CD4-positive, alpha-beta memory T cell (primary cell): ENCODE measurements at places on chromosomes 1 and 21. TPM values are rescaled to one million over a fixed set of nuclear protein-coding genes. Genes with fewer than 3 reads are reported as not detected.
A peak's percentile ranks its signal among the peaks of the same experiment; 100 is the strongest.

DNA sequence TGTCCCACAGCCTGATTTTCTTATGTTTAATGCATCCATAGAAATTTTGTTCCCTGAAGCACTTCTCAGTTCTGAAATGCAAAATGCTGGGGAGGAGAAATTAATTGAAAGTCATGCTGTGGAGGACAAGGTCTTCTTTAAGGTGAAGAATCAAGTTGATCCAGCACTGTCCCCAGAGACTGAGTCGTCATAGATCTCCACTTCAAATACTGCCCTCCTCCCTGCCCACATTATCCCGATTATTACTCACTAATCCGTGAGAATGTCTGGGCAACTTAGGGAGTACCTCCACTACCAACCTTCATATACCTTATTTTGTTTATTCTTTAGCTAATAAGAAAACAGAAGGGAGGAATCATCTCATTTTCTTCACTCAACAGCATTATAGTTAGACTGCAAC is 70.0 kb upstream of the FMN2 start:
- no peak for DNase-seq

GRCh38 chr1:156285437-156285836 is 1.3 kb downstream of the TMEM79 start:
- DNase-seq = no peak

DNA sequence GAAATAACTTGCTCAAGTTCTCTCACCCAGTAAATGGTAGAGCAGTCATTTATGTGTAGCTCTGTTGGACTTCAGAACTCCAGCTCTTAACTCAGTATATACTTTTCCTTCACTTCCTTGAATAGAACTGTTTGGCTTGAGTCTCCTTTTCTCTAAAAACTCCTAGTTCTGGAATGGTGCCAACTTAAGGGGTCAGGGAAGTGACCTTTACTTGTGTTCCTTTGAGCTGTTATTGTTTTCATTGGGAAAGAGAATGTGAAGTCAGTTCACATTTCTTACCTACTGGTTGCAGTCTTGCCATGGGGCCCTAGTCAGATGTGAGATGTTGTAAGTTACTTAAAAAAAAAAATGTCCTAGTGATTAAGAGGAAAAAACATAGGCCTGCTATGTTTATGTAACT is 77.0 kb upstream of the MACF1 start:
- no peak for DNase-seq

DNA sequence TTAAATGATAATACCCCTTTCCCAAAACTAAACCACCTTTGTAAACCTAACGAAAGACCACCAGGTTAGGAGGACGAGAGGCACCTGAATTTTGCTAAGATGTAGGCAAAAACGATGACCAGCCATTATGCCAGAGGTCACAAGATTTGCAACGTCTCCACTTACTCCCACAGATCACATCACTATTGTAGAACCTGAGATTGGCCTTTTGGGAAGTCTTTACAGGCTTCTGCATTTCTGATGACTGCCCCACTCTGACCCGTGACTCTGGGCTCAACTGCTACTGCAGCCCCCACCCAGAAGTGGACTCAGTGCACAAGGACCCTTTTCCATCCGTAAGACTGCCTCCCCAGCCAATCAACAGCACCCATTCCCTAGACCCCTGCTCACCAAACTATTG is 36.4 kb upstream of the COL6A2 start:
- no peak for DNase-seq

GRCh38 chr1:1150100-1150499 is 23.6 kb upstream of the TTLL10 start:
- DNase-seq = no peak

- DNase-seq = no peak
Observed at GRCh38 chr1:79827446-79827845, 820.9 kb upstream of the ADGRL4 start.

DNA sequence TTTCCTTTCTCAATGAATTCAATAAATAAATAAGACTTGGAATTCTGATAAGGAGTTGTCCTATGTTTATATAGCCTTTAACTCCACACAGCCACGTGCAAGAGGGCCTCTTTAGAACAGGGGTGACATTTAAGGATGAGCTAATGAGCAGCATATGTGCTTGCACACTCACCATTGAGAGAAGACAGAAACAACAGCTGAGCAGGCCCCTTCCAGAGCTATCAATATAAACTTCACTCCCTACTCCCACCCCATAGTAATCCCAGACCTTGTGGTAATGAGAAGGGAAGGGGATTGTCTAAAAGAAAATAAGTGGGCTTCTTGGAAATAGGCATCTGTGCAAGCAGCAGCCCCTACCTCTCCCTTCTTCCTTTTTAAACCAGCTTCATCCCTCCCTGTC is 176.0 kb downstream of the SEC16B start:
- no peak for DNase-seq

GRCh38 chr1:146010126-146010738 is 11.3 kb downstream of the HJV start:
- no peak for DNase-seq

GRCh38 chr1:22317231-22317919 is 134.3 kb upstream of the ZBTB40 start:
- no peak for DNase-seq

- no peak for DNase-seq
Observed at GRCh38 chr1:229148041-229148671, 122.8 kb upstream of the RAB4A start.

GRCh38 chr1:110477445-110477957 is 26.6 kb downstream of the PROK1 start:
- no peak for DNase-seq

DNA sequence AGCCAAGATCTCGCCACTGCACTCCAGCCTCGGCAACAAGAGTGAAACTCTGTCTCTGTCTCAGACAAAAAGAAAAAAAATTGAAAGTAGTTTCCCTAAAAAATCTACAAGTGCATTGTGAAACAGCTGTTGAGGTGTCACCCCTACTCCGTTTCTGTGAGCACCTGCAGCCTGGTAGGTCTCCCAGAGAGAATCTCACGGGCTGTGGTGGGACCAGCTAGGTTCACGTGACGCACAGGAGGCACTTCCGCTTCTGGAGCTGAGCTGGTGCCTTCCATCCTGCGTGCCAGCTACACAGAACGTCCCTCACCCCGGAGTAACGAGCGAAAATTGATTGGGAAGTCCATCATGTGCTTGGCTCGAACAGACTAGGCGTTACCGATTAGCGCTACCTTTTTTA is 66.8 kb downstream of the COL24A1 start:
- DNase-seq = no peak

DNA sequence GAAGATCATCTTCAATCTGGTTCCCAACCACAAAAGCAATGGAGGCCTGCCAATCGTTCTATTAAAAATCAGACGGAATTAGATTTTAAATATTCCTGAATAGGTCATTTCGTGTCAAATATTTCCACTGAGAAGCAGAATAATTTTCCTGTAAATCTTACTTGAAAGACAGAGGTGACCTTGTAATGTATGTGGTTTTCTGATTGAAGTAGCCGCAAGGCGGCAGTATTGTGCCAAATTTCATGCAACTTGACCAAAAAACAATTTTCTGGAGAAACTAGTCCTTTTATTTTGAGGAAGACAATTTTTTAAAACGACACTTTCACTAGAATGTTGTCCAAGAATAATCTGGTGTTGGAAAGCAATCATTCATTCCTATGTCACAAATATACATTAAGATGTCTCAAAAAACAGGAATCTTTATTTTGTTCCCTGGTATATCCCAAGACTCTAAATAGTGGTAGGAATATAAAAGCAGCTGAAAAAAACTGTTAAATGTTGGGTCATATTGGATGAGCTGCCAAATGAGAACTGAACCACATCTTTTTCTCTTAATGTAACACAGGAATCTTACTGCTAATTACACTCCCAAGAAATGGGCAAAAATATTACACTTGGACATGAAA is 33.6 kb downstream of the SPAG17 start:
- no peak for DNase-seq

- no peak for DNase-seq
Observed at GRCh38 chr1:201096041-201096461, 16.2 kb downstream of the CACNA1S start.

- DNase-seq = no peak
Observed at GRCh38 chr1:41833519-41834000, 85.2 kb downstream of the HIVEP3 start.

GRCh38 chr21:42157606-42158310 is 61.2 kb upstream of the ABCG1 start:
- no peak for DNase-seq

- no peak for DNase-seq
Observed at GRCh38 chr1:199684686-199685273, 342.7 kb upstream of the NR5A2 start.

DNA sequence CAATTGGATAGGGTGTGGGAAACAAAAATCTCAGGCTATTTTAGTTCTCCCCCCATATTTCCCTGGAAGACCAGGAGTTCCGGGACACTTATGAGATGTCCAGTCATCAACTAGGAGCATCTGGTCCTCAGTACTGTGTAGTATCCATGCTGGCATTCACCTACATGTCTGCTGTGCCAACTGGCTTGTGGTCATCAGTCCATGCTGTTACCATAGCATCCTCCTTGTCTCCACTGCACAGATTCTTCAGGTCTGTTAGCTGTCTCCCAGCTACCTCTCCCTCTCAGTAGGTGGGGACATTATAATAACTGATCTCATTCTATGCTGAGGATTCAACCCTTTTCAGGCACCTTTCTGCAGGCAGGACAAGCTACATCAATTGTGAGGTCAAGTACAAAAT is 302.9 kb downstream of the BARHL2 start:
- DNase-seq = no peak

DNA sequence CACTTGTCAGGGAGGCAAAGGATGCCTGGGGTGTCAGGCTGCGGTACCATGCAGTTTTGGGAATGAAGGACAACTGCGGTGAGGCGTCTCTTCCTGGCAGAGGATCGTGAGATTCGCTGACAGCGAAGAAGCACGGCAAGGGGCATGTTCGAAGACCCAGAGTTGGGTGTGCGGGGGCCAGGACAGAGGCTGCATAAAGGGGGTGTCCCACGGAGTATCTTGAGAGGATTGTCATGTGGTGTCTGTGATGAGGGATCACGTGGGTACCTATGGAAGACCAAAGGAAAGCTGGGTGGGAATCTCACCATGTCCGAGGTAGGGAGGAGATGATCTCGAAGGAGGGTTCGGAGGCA is 372 bp downstream of the SLC25A44 start:
- peak; percentile 52 for DNase-seq

DNA sequence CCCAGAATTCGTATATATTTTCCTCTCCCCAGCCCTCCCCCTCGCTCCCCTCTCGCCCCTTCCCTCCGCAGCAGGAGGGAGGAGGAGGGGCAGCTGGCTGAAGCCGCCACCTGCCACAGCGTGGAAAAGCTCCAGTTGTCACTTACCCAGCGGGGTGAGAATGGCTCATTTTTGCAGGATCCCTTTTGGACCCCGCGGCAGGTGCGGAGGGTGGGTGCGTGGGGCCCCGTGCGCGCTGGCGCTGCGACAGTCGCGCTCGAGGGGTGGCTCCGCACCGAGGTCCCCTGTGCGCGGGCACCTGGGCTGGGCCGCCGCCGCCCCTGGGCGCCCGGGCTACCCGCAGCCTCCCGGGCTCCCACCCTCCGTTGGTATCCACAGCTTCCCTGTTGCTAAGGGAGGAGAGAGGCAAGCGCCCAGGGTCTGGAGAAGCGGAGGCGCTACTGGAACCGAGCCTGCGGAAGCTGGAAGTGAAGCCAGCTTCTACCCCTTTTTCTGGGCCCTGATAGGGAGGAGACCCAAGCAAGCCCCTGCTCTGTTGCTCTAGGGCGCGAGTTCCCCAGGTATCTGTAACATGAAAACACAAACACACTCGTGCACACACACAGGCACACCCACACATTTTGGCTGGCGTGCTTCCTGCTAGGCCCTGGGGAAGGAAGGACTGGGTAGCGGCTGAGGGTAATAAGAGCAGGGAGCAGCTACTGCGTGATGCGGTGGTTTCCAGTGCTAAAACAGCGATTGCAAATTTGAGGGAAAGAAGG is at the start of gene ERICH3:
ERICH3 (minus strand) TSS at position 442 of the 761 bp plus-strand sequence; CDS start at position 169, 273 bp downstream.
- no peak for DNase-seq

The GBP2 gene
- polyA plus RNA-seq = 109 TPM

The CITED4 gene
- 12.0 TPM for polyA plus RNA-seq

The BGLAP gene
- not detected for polyA plus RNA-seq

The MEX3A gene
- polyA plus RNA-seq = not detected

The OR2T11 gene
- polyA plus RNA-seq = not detected

The MCOLN2 gene
- 11.7 TPM for polyA plus RNA-seq

The TMCC2 gene
- polyA plus RNA-seq = 0.62 TPM

The RNF207 gene
- polyA plus RNA-seq = 1.7 TPM

The TNFRSF4 gene
- 63.2 TPM for polyA plus RNA-seq

The PTTG1IP gene
- polyA plus RNA-seq = 92.4 TPM
